Urinary bladder (tissue), 4 donors: ENCODE measurements at places on chromosomes 1 and 21. TPM values are rescaled to one million over a fixed set of nuclear protein-coding genes. Genes with fewer than 3 reads are reported as not detected.
A peak's percentile ranks its signal among the peaks of the same experiment; 100 is the strongest.

GRCh38 chr1:242522304-242522945 lies 2.1 kb downstream of the PLD5 start:
- no peak for DNase-seq

GRCh38 chr1:16924919-16925477 lies 3.3 kb downstream of the CROCC start:
- DNase-seq = no peak

GRCh38 chr21:31660591-31660990 lies 1.1 kb downstream of the SOD1 start:
- DNase-seq = no peak

MCOLN3 gene
- 0.67 TPM for polyA plus RNA-seq

GRCh38 chr1:201153474-201154388 lies 543 bp downstream of the TMEM9 start:
- no peak for DNase-seq

CR1L gene
- polyA plus RNA-seq = not detected

- DNase-seq = no peak
These were observed 282.0 kb downstream of the PTPRU start for GRCh38 chr1:29518183-29518835.

DNA sequence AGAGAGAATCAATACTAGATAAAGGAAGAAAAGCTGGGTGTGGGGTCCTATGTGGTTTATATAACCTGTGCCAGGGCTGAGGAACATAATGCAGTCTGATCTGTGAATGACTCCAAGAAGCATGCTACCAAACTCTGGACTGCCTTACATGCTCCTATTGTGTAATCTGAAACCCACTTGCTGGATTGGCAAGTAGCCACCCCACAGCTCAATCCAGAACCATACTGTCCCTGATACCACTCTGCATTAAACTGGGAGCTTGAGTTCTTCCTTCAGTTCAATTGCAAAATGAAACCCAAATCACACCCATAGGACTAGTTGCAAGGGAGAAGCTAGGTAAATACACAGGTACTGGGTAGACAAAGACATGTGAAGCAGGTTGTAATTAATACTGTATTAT lies 115.4 kb upstream of the NEGR1 start:
- no peak for DNase-seq

DNA sequence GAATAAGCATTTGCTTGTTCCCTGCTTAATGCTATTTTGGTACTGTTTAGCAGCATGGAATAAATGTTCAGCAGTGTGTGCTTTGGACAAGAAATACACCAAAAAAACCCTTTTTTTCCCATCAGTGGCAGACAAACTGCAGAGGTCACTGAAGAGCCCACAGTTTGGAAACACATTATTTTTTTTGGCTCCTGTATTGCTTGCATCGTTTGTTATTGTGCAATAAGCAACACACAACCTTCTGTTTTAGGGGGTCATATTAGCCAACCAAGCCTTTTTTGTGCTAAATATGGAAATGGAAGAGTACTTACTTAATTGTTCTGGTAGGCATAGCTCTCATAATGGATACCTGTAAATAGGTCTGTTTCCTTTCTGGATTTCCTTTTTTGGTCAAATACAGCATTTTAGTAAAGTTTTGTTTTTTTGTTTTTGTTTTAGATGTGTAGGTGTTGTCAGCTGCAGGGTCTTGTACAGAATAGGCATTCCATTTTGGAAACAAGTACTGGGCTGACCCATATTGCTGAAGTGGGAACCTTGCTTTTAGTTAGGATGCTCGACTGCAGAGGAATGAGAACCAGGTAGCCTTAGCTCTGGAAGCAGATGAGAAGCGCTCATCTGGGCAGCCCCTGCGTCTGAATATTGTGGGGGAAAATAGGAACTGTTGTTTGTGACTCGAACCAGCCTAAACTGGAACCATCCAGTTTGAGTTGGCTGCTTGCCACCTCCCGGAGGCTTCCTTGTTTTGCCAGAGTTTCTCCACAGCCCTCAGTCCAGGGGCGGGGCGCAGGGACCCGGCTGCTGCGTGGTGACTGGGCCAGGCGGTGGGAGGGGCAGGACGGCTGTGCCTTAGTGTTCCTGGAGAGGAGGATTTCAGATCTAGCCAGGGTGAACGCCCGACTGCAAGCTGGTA lies 38.4 kb downstream of the SPEN start:
- peak; percentile 94 for DNase-seq

MXRA8 gene
- 159 TPM for polyA plus RNA-seq

- DNase-seq = peak; percentile 25
These were observed 872 bp downstream of the GPBP1L1 start for GRCh38 chr1:45685308-45686014.

DNA sequence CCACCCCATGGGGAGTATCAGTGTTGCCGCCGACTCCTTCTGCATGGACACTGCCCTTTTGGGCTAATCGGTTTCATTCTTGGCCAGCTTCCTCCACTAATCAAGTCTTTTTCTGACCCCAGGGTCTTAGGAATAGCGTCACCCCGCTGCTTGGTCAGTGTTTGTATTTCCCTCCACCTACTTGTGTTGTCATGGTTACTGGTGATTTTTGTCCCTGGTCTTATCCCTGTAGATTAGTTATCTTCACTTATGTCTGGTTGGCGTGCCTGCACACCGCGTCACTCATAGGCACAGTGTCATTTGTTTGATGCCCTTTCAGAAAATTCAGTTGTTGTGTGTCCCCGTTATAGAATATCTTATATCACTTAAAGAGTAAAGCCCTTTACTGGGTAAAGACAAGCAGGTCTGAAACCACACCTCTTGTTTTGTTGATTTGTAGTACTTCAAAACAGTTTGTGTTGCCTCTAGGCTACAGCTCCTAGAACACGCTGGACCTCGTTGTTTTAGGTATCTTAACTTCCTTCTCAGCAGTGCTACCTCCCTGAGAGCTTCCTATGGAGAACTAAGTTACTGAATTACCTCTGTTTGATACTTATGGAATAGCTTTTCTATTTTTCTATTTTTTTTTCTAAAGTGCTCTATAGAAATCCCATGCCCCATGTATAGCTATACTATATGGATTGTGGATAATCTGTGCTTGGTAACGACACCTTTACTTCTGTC lies 868 bp downstream of the PPP1R12B start:
- no peak for DNase-seq

C1QB gene
- polyA plus RNA-seq = 351 TPM

DNA sequence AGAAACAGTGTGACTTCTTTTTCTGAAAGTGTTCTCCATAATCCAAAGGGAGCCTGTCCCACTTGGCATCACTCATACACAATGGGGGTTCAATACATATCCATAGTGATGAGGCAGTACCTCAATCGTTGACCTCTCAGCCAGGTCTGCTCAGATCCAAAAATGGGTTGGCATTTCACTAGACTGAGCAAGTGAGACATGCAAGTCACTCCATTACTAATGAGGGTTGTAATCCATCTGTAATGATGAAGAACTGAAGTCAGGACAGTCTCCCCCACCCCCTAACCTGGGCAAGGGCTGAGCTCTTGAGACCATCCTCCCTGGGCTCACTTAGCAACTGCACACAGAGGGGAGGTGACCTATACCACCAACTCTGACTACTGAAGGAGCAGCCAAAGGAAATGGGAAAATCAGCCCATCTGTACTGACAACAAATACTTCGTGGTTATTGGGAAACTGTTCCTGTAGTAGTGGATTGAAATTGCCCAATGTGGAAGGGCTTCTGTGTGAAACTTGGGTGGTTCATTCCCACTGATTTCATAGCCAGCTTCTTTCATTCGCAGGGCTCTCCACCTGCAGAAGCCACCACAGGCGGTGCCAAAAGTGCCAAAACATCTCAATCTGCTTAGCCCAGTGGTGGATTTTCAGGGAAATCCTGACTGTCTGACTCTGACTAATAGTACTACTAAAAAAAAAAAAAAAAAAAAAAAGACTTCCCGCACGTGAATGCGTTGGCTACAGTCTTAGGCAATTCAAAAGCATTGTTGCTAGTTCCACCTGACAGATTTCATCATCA lies 5.0 kb downstream of the NGF start:
- no peak for DNase-seq

DNA sequence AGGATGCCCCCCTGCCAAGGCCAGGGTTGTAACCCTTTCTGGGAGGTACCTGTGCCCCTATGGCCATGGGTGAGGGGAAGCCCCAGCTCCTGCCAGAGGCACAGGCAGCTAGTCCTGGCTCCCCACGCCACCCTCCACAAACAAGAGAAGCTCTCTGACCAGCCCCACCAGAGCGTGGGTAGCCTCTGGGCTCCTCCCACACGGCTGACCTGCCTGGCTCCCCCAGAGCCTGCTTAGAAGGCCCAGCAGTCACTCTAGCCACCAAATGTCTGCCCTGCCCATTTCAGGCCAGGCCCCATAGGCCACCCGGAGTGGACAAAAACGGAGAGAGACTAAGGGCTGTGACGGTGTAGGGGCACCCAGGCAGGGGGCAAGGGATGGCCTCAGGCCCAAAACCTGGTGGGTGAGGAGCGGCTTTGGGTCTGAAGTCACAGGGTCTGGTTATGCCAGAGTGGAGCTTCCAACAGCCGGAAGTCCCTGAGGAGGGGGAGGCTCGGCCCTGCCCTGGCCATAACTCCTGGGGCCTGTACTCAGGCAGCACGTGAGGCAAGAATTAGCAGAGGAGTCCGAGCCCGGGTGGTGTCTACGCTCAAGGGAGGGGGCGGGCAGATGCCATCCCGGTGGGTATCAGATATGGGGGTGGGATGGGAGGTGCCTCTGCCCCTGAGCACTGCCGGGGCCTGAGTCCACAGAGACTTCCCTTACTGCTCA lies 155.4 kb downstream of the CASZ1 start:
- no peak for DNase-seq

DNA sequence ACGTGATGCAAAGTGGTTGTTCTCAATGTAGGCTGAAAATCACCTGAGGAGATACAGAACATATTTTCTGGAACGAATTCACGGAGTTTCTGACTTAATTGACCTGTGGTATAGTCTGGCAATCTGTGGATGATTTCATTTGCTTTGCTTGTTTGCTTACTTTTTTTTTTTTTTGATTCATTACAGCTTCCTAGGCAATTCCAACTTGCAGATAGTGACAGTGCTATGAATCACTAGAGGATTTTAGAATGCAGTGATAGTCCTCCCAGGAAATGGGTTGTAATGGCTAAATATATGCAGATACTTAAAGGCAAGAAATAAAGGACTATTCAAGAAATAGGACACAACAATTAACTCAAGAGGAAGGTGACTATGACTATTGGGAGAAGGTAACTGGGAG lies 1378.1 kb upstream of the PRMT6 start:
- DNase-seq = no peak

GRCh38 chr1:166036092-166036491 lies 130.7 kb downstream of the FAM78B start:
- DNase-seq = no peak

COL24A1 gene
- polyA plus RNA-seq = 5.2 TPM

DNA sequence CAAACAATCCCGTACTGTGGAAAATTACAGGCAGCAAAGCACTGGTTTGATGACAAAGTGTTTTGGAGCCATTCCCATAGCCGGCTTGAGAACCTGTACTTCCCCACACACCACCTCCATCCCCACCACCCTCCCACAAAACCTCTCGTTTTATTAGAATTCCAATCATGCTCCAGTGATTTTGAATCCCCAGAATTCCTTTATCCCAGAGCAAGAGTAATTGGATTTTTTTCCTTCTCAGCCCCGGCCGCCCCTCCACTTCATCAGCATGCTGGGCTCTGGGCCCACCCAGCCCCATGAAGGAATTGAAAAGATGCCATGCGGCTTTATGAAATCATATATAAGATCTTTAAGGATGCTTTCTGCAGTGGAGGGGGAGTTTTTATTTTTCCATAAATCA lies 136.6 kb downstream of the OMA1 start:
- DNase-seq = peak; percentile 43

DNA sequence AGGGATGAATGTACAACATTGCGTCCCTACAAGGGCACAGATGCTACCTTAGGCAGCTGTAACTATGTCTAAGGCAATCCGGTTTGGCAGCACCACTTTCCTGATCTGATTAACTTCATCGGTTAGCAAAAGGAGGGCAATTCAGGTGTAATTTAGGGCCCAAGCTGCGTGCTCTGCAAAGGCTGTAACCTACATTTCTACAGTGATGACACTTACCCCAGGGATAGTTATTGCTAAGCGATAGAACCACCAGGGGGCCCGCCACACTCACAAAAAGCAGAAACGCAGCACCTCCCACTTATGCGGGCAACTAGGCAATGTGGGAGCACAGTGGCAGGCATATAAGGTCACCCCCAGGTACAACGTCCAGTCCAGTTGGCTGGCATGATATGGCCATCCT lies 113.5 kb downstream of the GDAP2 start:
- no peak for DNase-seq

GRCh38 chr1:94608142-94608851 lies 66.7 kb upstream of the F3 start:
- DNase-seq = no peak

DNA sequence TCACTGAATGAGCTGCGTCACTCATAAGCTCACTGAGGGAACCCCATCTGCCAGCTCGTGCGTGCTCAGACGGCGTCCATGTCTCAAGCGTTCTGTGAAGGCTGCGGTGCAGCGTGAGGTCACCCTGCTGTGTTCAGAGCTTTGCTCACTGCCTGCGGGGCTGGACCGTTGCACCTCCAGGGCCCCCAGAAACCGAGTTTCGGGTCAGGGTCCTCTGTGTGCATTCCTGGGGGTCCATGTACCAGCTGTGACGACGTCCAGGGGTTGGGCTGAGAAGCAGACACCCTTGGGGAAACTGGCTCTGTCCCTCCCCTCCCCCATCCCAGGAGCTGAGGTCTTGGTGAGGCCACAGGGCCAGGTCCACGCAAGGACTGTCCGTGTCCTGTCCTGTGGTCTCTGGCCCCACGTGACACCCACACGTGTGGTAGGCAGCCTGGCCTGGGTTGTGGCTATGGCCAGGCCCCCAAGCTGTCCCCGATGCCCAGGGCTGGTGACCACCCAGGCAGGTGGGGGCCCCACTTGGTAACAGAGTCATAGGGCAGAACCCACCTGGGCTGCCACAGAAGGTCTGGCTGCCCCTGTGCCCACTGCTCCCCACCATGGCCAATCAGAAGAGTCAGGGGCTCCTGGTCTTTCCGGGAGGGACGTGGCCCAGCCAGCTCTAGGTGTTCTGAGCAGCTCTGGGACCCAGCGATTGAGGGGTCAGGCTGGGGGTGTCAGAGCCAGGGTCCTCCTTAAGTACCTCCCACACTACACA lies 24.4 kb downstream of the FTCD start:
- no peak for DNase-seq

CHODL gene
- 1.4 TPM for polyA plus RNA-seq

C8A gene
- polyA plus RNA-seq = 0.16 TPM

- no peak for DNase-seq
These were observed 41.8 kb downstream of the IARS2 start for GRCh38 chr1:220135755-220136154.
